ENCODE measurements at places on chromosomes 11 and 22. TPM values are rescaled to one million over a fixed set of nuclear protein-coding genes. Genes with fewer than 3 reads are reported as not detected.

The RPL3 gene
- total RNA-seq: 3,621 TPM

DNA sequence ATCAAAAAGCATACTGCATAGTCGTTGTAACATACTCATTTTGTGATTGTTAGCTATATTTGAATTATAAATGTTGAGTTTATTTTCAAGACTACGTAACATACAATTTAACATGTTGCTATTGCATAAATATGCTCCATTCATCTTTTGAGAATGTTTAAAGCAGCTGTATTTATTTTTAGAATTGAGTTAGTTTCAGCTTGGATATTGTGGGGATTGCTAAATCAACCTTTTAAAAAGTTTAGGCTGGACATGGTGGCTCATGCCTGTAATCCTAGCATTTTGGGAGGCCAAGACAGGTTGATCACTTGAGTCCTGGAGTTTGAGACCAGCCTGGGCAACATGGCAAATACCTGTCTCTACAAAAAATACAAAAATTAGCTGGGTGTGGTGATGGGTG is 288.1 kb downstream of the DYNC2H1 start:
- no peak for DNase-seq
- H3K4me1 ChIP-seq: no peaks in the 10 kb centered on the region
- H3K36me3 ChIP-seq: peaks cover 24% of the 10 kb centered on the region

The OR52N5 gene
- total RNA-seq: not detected

DNA sequence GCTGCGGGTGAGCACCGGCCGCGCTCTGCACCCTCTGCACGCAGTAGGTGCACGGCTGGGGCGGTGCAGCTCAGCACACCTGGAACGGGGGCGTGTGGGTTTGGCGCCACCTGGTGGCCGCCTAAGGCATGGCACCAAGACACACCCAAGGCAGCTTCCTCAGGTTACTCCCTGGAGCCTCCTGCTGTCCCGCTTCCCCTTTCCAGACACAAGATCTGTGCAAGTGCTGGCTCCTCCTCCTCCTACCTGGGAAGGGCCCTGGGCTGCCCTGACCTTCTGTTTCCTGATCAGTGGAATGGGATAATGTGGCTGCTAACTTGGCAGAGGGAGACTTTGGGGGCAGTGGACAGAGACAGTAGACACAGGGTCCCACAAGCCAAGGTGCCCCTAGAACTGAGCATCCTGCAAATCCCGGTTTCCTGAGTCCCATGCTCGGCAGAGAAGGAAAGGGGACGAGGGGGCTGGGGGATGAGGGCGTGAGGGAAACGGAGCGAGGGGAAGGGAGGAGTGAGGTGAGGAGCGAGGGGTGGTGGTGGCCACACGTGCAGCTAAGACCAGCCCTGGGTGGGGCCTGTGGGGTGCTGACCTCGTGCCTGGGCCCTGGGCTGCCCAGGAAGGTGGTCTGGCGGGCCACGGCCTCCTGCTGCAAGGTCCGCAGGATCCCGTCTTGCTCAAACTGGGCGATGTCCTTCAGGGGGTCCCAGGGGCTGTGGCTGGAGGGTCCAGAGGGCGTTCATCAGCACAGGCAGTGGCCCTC is 34.8 kb upstream of the CARS1 start:
- peak; percentile 70 for DNase-seq
- H3K4me3 ChIP-seq: no peak overlapping the region
- no peaks in the 10 kb centered on the region for H3K27me3 ChIP-seq
- peak overlapping the region; percentile 15 for H3K27ac ChIP-seq
- H3K36me3 ChIP-seq: peaks cover 27% of the 10 kb centered on the region

DNA sequence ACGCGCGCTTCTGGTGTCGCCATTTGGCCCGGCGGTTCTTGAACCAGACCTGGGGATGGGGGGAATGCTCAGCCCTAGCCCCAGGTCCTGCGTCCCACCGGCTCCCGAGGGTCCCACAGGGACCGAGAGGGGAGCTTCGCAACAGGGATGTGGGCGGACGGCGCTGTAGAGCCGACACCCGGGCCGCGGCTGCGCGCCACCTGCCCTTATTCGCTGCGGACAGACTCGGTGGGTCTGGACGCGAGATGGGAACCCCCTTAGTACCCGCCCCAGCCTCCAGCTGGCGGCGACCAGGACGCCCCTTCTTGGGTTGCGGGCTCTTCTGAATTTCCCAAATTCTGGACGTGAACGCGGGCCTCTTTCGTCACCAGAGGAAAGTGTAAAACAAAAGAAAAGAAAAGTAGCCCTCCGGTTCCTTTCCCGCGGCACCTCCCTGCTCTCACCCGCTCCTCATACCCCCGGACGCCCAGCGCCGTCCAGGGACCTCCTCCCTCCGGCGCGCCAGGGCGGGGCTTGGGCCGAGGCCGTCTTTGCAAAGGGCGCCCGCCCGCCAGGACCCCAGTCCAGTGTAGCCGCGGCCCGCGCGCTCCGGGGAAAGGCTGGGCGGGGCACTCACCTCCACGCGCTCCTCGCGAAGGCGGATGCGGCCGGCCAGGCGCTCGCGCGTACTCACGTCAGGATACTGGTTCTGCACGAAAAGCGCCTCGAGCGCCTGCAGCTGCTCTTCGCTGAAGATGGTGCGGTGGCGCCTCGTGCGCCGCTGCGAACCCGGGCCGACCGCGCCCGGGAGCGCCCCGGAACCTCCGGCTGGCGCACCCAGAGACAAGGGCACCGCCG is 827 bp downstream of the GSC2 start:
- peaks cover 24% of the 10 kb centered on the region for H3K27me3 ChIP-seq
- peak overlapping the region; percentile 61 for H3K4me3 ChIP-seq
- no peak overlapping the region for H3K27ac ChIP-seq

DNA sequence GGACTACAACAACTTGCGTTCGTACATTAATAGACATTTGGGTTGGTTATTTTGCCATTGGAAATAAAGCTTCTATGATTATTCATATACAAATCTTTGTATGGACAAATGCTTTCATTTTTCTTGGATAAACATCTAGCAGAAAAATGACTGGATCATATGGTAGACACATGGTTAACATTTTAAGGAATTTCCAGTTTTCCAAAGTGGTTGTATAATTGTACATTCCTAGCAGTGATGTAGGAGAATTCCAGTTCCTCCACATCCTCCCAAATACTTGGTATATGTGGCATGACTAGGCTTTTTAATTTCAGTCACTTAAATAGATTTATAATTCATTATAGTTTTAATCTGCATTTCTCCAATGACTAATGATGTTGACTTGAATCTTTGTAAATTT is 246.2 kb upstream of the NCAM1 start:
- H3K27me3 ChIP-seq: peaks cover 15% of the 10 kb centered on the region
- no peaks in the 10 kb centered on the region for H3K36me3 ChIP-seq
- H3K4me3 ChIP-seq: no peak overlapping the region
- H3K27ac ChIP-seq: no peak overlapping the region

DNA sequence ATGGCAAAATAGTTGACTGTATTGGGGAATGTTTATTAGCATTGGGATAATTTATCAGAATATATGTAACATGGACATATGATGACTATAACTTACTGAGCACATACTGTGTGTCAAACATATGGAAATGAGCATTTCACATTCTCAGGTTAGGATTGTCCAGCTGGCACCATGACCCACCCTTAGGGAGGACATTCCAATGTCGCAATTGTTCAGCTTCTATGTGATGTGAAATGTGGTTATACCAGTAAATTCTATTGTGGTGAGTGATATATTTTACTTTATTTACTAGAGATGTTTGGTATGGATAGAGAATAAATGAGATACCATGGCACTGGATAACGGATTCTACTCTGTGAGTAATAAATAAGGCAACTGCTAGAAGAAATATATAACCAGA is 50.4 kb downstream of the OR4A47 start:
- no peak overlapping the region for H3K4me3 ChIP-seq
- no peaks in the 10 kb centered on the region for H3K4me1 ChIP-seq
- H3K27ac ChIP-seq: no peak overlapping the region

Measured in naive thymus-derived CD8-positive, alpha-beta T cell (primary cell).